ENCODE measurements at places on chromosomes 4 and X.

- DNase-seq = no peak
Observed at GRCh38 chr4:188266386-188266785, 127.1 kb downstream of the TRIML1 start.

GRCh38 chr4:138189206-138189605 lies 52.9 kb downstream of the SLC7A11 start:
- no peak for DNase-seq

GRCh38 chr4:8728536-8729407 lies 136.2 kb downstream of the CPZ start:
- DNase-seq = no peak

DNA sequence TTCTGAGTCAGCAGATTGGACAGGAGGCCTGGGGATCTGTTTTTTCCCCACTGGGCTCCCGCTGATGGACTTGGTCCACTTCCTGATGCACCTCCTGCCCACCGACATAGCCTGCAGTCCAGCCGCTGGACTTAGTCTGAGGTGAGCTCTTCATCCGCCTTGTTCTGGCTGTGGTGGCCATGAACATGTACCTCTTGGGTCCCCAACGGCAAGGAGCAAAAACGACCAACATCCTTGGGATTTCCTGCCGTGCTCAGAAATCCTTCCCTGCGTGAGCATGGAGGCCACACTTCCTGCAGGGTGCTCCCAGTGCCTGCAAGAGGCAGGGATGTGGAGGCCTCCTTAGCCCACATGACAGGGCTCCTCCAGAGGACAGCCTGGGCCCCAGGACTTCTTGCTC lies 76.8 kb downstream of the CRMP1 start:
- DNase-seq = no peak
